ENCODE measurements at places on chromosomes 2 and 18.

DNA sequence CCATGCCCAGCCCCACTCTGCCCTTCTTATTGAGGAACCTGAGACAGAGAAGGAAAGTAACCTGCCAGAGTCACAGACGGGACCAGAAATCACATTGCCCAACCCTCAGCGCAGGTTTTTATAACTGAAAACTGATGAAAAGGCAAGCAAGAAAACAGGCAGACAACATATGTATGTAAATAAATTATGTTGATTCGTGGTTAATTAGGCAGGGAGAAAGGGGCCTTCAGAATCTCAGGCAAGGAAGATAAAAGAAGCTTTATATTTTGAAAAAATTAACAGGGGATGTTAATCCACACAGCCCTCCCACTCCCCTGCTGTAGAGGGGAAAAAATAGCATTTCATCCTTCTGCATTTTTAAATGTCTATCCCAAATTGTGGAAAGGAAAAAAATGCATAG lies 378.5 kb downstream of the PIK3C3 start:
- DNase-seq = no peak

GRCh38 chr18:14074187-14074586 lies 58.0 kb downstream of the ZNF519 start:
- DNase-seq = no peak

DNA sequence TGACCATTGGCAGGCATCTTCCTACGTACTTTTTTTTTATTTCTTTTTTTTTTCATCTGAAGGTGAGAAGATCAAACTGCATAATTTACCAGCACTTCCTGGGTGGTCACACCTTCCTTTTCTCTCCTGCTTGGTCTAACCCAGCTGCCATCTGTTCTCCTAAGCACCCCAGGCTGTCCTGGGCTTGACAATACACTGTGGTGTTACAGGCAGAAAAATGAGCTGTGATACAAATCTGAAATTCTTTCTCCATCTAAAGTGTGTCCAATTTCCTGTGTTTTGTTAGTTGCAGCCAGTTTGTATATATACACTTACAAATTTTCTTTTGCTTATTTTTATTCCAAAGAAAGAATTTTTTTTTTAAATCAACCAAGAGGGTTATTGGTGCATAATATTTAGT lies 786.0 kb upstream of the ZEB2 start:
- no peak for DNase-seq

- DNase-seq = no peak
These were observed 12.1 kb downstream of the PTMA start for GRCh38 chr2:231720292-231720986.

DNA sequence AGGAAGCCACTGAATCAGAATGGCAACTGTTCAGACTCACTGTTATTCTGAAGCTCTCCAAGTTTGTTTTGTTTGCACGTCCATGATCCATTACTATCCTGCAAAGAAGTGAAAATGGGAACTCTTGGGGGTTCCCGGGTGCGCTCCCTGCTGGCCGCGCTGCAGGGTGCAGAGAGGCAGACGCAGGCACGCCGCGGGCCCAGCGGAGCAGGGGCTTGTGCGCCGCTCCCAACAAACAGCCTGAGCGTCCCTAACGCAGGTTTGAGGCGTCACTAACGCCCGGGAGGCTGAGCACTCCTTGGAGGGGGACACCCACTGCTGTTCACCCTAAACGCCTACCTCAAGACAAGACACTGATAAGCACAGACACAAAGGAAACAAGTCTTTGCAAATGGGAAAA lies 14.3 kb upstream of the PIEZO2 start:
- no peak for DNase-seq

DNA sequence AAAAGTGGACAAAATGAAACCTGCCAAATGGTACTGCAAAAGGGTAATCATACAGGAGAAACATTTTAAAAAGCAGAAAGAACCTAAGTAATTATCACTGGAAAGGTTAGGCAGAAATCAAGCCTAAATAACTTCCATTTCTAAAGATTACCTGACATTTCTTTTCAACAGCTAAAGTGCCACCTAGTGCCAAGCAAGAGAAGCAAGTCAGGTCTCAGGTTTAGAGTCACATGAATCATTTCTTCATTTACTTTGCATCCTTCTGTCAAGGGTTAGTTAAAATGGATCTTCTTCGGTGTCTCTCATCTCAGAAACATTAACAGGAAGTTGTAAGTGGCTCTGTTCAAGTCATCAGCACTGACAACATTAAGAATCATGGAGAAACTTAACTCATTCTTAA lies 90.3 kb downstream of the AKAIN1 start:
- DNase-seq = no peak

GRCh38 chr2:46508312-46508711 lies 28.9 kb downstream of the TMEM247 start:
- DNase-seq = no peak

DNA sequence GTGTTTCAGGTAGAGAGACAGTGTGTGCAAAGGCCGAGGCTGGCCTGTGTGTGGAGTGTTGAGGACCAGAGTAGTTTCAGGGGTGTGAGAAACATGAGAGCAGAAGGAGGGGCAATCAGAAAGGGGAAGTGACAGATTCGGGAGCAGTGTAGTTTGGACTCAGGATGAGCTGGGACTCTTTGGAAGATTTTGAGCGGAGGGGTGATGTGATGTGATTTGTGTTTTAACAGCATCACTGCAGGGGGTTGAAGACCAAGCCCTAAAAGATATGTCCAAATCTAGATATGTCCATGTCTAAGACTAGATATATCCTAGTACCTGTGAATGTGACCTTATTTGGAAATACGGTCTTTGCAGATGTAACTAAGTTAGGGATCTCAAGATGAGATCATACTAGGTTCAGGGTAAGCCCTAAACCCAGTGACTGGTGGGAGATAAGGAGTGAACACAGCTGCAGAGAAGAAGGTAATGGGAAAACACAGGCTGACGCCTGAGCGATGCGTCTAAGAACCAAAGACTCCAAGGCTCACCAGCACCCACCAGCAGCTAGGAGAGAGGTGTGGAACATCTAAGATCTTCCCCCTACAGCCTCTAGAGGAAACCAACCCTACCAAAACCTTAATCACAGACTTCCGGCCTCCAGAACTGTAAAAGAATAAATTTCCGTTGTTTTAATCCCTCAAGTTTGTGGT lies 38.5 kb upstream of the MYO3B start:
- no peak for DNase-seq

GRCh38 chr2:191441496-191442214 lies 196.5 kb downstream of the MYO1B start:
- DNase-seq = no peak

DNA sequence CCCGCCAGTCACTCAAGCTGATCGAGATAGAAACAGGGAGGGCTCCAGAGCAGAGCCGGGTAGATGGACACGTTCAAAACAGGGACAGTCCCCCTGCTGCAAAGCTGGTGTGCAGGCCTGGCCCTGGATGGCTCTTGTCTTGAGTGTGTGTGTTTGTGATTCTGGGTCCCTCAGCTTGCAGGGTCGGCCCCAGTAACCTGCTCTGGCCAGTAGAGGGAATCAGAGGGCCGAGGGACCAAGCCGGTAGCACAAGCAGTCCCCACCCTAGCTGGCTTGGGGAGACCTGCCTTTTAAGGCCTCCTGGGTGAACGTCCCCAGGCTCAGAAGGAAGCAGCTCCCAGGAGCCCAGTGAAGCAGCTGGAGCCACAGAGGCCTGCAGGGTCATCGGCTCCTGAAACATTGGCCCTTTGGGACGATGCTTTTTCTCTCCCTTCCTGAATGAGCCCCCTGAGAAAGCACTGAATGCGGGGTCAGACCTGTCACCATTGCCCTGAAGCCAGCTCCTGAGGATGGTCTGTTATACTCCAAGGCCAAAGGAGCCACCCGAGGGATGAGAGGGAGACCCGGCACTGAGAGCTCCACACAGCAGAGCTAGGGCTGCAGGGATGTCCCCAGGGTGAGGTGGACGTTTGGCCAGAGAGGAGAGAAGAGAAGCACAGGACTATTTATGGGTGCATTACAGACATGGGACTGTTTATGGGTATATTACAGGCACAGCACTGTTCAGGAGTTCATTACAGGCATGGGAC lies 15.4 kb upstream of the MLPH start:
- no peak for DNase-seq

GRCh38 chr2:144099780-144100377 lies 420.0 kb downstream of the ZEB2 start:
- no peak for DNase-seq

DNA sequence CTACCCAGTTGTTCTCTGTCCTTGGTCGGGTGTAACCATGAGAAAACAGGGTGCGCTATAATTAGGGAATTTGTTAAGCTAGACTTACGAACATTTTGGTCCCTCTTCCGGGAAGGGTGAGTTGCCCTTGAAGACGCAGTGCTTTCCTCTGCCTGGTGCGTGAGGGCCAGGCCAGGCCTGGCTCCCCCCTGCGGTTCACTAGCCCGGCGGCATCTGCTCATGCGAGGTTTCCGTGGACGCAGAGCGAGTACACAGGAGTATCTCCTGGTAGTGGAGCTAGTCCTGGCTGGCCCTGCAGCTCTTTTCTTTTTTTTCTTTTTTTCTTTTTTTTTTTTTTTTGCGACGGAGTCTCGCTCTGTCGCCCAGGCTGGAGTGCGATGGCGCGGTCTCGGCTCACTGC lies 148.8 kb downstream of the PTGR3 start:
- no peak for DNase-seq

DNA sequence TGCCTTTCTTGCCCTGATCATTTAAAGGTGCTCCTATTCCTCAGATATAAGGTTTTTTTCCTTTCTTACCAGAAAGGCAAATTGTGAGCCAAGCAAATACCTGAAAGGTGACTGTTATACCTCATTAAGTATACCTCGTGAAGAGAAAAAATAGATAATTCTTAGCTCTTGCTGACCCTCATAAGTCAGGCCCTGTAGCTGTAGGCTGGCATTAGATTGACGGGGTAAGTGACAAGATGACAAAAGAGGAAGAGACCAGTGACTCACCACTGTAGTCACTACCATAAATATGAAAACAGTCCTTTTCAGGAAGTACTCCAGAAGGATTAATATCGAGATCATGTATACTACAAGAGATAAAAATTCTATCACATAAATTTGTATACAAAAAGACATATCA lies 104.6 kb downstream of the PTPN4 start:
- no peak for DNase-seq

- DNase-seq = no peak
These were observed 42.4 kb upstream of the SPAG16 start for GRCh38 chr2:213241817-213242216.

- no peak for DNase-seq
These were observed 87.4 kb downstream of the MYT1L start for GRCh38 chr2:2243666-2244065.

- DNase-seq = no peak
These were observed 46.8 kb upstream of the MBOAT2 start for GRCh38 chr2:9050122-9050809.

GRCh38 chr18:363301-364085 lies 95.6 kb upstream of the THOC1 start:
- no peak for DNase-seq

GRCh38 chr18:24388957-24389356 lies 8.7 kb downstream of the OSBPL1A start:
- no peak for DNase-seq

GRCh38 chr2:142545036-142545435 lies 332.4 kb upstream of the KYNU start:
- no peak for DNase-seq

GRCh38 chr2:96207073-96207773 lies 1.4 kb downstream of the STARD7 start:
- DNase-seq = no peak

DNA sequence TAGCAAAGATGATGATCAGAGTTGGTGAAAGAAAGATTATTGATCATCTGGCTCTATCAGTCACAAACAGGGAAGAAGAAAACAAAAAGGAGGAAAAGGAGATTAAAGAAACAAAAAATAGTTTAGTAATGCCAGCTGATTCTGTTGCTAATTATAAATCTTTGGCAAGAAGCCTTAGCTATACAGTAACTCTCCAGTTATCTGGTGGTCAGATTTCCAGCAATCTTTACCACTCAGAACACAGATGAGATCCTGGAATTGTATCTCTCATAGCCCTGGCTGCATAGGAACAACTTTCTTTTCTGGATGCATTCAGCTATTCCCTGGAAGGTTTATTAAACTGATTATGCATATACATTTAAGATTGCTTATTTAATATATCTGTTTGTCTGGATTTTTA lies 256.8 kb upstream of the ZEB2 start:
- DNase-seq = no peak

- no peak for DNase-seq
These were observed 111.4 kb downstream of the METTL4 start for GRCh38 chr18:2459886-2460285.

DNA sequence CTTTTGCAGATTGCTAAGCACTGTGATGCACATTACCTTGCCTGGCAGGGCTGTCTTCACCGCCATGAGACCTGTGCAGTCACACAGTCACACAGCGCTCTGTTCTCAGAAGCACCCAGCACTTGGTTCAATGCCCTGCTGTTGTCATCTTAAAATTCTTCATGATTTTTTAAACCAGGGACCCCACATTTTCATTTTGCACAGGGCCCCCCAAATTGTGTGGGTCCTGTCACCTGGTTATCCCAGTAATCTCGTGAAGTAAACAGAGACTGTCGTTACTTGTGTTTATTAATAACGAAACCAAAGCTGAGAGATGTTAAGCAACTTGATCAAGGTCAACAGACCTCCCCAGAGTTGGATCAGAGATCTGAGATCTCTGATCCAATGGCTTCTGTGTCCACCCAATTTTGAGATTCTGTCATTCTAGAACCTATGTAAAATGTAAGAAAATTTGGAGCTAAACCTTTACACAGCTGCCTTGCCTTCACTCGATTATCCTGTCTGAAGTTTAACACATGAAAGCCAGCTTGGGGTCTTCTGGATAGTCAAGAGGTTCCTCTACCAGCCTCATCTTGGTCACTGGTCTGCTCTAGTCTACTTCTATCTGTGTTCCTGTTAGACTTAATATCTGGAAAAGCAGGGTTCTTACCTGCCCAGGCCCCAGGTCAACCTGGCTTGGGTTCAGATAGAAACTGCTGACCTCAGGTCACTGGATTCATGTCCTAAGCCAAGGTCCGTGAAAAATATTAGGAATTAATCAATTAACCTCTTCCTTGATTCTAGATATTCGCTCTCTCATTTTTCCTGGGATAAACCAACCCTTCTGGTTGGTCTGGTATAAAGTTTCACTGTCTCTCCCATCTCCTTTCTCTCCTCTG lies 13.7 kb upstream of the TTC39C start:
- no peak for DNase-seq

GRCh38 chr2:113000436-113000835 lies 4.8 kb upstream of the IL36A start:
- DNase-seq = no peak

DNA sequence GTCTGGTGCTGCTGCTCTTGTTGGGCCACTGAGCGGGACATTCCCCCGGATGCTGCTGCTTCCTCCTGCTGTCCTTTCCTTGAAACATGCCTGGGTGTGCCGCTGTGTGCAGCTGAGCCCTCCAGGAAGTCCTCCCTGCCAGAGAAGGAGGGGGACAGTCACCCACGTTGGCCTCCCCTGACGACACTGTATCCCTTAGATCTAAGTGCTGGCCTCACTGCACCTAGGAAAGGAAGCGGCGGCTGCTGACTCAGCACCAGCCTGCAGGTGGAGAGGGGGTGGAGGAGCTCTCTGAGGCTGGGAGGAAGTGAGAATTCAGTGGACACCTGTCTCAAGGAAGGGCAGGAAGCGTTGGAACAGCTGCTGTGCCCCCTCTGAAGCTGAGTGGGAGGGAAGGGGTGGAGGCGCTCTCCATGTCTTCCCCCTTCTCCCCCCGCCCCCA lies 239.8 kb downstream of the HAUS1 start:
- no peak for DNase-seq

GRCh38 chr18:40984856-40985255 lies 970.2 kb upstream of the PIK3C3 start:
- no peak for DNase-seq

Measured in NCI-H187 treated with DMSO at 0.1 percent for 48 hours (cell line).